Uterus (tissue), 4 donors: ENCODE measurements at places on chromosomes 5 and 9. TPM values are rescaled to one million over a fixed set of nuclear protein-coding genes. Genes with fewer than 3 reads are reported as not detected.

DNA sequence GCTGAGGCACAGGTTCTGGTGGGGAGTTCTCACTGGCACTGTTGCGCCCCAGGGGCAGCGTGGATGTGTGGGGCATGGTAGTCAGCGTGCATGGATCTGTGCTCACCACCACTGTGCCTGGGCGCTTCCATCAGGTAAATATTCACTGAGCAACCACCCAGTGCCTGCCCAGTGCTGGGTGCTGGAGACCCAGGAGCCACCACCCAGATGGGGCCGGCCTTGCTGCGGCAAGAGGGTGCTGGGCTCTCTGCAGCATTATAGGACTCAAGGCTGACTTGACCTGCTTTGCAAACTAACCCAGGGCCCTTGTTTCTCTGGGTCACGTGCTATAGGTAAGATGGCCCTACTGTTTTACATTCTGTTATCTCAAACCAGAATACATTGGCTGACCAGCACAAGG lies 60.5 kb downstream of the DAP start:
- DNase-seq, result no peak
- peaks cover 3% of the 10 kb centered on the region for H3K4me1 ChIP-seq
- no peaks in the 10 kb centered on the region for H3K27me3 ChIP-seq
- no peak overlapping the region for H3K4me3 ChIP-seq
- H3K36me3 ChIP-seq, result no peaks in the 10 kb centered on the region
- H3K27ac ChIP-seq, result no peak overlapping the region

DNA sequence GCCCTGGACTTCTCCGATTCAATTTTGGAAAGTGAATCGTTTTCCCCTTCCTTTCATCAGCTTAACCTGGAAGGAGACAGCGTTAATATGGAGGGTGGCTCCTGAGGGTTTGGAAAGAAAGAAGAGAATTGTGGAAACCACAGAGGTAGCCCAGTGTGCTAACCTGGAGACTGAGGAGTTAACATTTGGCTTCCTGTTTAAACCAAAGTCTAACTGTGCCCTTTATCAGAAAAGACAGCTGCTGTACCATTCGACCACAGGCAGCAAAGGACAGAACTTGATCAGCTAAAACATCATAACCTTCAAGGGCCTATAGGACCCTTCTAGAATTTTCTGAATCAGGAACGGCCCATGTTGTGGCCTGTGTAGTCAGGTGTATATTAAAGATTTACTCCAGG lies 735 bp downstream of the IDNK start:
- H3K27me3 ChIP-seq, result no peaks in the 10 kb centered on the region
- peak overlapping the region; percentile 87 for H3K27ac ChIP-seq
- no peak for DNase-seq
- no peaks in the 10 kb centered on the region for H3K36me3 ChIP-seq

FOXD4L4 gene
- not detected for total RNA-seq

AQP7 gene
- not detected for total RNA-seq

CSF1R gene
- 1.0 TPM for total RNA-seq

SHOC1 gene
- not detected for total RNA-seq

- no peak overlapping the region for H3K27ac ChIP-seq
- H3K27me3 ChIP-seq, result no peaks in the 10 kb centered on the region
- no peaks in the 10 kb centered on the region for H3K4me1 ChIP-seq
- no peak for DNase-seq
- H3K36me3 ChIP-seq, result no peaks in the 10 kb centered on the region
Observed at GRCh38 chr5:160744268-160745101, 107.5 kb downstream of the ATP10B start.

DNA sequence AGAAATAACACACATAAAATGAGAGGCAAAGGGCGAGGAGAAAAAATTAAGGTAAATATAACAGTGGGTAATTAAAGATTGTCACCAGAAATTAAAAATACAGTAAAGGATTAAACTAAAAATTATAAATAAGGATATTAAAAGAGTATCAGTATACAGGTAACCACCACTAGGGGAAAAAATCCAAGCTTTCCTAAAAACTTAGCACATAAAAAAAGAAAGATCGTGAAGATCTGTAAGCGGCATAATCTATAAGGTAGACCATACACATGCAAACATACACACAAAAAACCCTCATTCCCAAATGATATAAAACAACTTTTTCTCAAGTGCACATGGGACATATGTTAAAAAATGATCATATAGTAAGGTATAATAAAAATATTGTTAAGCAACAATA lies 577.3 kb upstream of the NUDT12 start:
- no peaks in the 10 kb centered on the region for H3K4me1 ChIP-seq
- no peaks in the 10 kb centered on the region for H3K36me3 ChIP-seq
- DNase-seq, result no peak
- no peak overlapping the region for H3K4me3 ChIP-seq
- no peaks in the 10 kb centered on the region for H3K27me3 ChIP-seq
- no peak overlapping the region for H3K27ac ChIP-seq

GRCh38 chr5:14179446-14179845 lies 36.3 kb downstream of the TRIO start:
- H3K27me3 ChIP-seq, result no peaks in the 10 kb centered on the region
- H3K4me1 ChIP-seq, result no peaks in the 10 kb centered on the region
- H3K4me3 ChIP-seq, result no peak overlapping the region
- DNase-seq, result no peak
- H3K27ac ChIP-seq, result peak overlapping the region; percentile 1

DNA sequence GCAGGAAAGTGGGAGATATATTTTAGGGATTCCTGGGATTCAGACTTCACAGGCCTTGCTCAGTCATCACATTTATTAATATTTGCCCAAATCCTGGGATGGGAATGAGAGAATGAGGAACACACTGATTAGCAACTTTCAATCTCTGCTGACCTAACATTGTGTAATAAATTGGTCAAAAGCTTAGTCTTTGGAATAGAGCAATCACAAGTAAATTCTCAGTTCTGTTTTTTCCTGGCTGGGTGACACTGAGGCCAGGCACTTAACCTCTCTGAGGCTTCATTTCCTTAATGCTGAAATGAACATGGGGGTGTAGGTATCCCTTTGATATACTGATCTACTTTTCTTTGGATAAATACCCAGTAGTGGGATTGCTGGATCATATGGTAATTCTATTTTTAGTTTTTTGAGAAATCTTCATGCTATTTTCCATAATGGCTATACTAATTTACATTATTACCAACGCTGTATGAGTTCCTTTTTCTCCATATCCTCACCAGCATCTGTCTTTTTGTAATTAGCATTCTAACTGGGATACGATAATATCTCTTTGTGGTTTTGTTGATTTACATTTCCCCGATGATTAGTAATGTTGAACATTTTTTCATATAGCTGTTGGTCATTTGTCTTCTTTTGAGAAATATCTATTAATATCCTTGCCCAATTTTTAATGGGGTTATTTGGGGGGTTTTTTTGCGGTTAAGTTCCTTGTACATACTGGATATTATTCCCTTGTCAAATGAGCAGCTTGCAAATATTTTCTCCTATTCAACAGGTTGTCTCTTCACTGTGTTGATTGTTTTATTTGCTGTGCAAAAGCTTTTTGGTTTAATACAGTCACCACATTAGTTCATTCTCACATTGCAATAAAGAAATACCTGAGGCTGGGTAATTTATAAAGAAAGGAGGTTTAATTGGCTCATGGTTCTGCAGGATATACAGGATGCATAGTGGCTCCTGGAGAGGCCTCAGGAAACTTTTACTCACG lies 36.8 kb upstream of the NIPBL start:
- H3K27me3 ChIP-seq, result no peaks in the 10 kb centered on the region
- no peak overlapping the region for H3K27ac ChIP-seq
- no peaks in the 10 kb centered on the region for H3K36me3 ChIP-seq
- no peak overlapping the region for H3K4me3 ChIP-seq

DNA sequence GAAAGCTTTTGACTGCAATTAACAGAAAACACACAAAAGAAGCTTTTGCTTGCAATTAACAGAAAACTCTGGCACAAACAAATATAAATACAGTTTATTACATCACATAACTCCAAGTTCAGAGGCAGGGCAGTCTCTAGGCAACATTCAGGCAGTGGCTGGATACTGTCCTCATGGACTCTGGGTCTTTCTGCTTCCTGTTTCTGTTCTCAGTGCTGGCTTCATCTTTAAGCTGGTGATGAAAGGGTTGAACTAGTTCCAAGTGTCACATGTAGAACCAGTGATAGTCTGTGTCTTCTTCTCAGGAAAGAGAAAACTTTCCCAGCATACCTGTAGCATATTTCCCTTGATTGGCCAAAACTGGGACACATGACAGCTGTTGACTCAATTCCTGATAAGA lies 222.6 kb upstream of the GLRA1 start:
- no peak overlapping the region for H3K27ac ChIP-seq
- no peak overlapping the region for H3K4me3 ChIP-seq
- no peaks in the 10 kb centered on the region for H3K36me3 ChIP-seq
- DNase-seq, result no peak

DNA sequence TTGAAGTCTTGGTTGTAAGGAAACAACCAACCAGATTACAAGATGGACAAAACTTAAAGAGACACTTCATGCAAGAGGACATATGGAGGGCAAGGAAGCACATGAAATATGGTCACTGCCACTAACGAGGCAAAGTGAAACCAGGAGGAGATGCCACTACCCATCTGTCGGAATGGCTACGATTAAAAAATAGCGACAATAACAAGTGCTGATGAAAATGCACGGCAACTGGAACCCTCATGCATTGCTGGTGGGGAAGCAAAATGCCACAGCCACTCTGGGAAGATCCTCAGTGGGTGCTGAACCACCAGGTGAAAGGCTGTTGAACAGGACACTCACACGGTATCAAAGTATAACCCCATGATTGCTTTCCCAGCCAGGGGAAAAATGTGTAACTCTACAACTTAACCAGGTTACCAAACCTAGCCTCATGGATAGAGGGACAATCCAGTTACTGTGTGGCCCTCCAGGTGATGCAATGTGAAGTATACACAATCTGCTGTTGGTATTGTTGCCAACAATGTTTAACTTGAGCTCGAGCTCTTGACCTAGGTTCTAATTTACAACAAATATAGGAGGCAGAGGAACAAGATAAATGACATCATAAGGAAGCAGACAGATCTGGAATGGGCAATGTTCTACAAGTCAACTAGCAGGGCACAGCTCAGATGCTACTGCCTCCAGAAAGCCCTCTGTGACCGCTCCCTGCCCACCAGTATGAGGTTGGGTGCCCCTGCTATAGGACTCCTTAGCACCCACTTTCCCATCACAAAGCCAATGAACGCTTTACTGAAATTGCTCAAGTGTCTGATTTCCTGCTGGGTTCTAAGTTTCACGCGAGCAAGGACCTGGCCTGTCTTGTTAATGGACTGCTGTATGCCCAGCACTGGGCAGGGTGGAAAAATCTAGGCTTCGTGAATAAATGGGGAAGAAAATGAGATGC lies 25.8 kb downstream of the SH3PXD2B start:
- H3K27ac ChIP-seq, result peak overlapping the region; percentile 93
- H3K4me3 ChIP-seq, result no peak overlapping the region
- DNase-seq, result no peak
- no peaks in the 10 kb centered on the region for H3K36me3 ChIP-seq

GRCh38 chr9:104412238-104412637 lies 91.8 kb upstream of the OR13F1 start:
- no peak for DNase-seq
- H3K36me3 ChIP-seq, result no peaks in the 10 kb centered on the region
- no peak overlapping the region for H3K27ac ChIP-seq
